Activated gamma-delta T cell (primary cell): ENCODE measurements at places on chromosomes 12 and 14.
A peak's percentile ranks its signal among the peaks of the same experiment; 100 is the strongest.

- DNase-seq = no peak
Measured at GRCh38 chr12:107533218-107533617, 152.4 kb upstream of the PWP1 start.

GRCh38 chr14:61750708-61751474 is 11.3 kb upstream of the SNAPC1 start:
- peak; percentile 67 for DNase-seq

GRCh38 chr12:75759842-75760572 is 248.6 kb upstream of the KRR1 start:
- DNase-seq = no peak

DNA sequence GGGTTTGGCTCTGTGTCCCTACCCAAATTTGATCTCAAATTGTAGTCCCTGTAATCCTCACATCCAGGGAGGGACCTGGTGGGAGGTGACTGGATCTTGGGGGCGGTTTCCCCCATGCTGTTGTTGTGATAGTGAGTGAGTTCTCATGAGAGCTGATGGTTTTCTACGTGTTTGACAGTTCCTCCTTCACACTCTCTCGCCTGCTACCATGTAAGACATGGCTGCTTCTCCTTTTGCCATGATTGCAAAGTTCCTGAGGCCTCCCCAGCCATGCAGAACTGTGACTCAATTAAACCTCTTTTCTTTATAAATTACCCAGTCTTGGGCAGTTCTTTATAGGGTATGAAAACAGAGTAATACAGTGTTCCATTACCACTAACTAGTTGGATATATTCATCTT is 10.3 kb upstream of the LRRC23 start:
- DNase-seq = no peak

- DNase-seq = no peak
Measured at GRCh38 chr12:128709660-128710059, 114.1 kb downstream of the SLC15A4 start.

DNA sequence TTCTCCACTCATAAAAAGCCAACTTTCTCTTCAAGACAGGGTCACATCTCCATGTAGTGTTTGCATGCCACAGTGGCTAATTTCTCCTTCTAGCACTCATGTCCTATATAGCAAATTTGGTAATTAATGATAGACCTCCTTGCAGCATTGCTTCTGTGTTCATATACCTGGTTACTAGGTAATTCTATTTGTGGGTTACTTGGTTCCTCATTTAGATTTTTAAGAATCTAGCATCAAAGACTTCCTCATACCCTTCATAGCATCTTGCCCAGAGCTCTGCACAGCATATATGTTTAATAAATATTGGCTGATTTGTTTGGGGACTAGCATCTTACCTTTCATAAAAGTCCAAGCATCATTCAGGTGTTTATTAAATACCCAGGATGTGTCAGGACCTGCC is 152.1 kb downstream of the DUSP6 start:
- no peak for DNase-seq
